ENCODE measurements at places on chromosomes 6 and 20.

- no peak for DNase-seq
Observed at GRCh38 chr20:50353289-50353961, 156.8 kb upstream of the PTPN1 start.

DNA sequence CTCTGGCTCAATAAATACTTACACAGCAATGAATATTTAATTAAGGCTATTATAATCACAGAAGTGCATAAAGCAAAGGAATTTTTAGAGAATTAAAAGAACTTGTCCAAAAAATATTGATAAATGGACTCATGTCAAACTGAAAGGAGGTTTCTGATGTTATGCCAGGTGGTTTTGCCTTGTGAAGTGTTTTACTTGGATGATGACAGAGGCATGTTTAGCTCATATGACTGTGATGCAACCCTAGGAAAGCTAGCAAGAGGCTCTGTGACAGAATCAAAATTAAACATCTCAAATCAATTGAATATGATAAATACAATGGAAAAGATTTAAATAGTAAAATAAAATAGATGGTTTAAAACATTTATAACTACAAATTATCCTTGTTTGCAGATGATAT lies 137.3 kb downstream of the TMEM200A start:
- DNase-seq = no peak

- no peak for DNase-seq
Observed at GRCh38 chr6:148432462-148433195, 90.0 kb downstream of the SASH1 start.

DNA sequence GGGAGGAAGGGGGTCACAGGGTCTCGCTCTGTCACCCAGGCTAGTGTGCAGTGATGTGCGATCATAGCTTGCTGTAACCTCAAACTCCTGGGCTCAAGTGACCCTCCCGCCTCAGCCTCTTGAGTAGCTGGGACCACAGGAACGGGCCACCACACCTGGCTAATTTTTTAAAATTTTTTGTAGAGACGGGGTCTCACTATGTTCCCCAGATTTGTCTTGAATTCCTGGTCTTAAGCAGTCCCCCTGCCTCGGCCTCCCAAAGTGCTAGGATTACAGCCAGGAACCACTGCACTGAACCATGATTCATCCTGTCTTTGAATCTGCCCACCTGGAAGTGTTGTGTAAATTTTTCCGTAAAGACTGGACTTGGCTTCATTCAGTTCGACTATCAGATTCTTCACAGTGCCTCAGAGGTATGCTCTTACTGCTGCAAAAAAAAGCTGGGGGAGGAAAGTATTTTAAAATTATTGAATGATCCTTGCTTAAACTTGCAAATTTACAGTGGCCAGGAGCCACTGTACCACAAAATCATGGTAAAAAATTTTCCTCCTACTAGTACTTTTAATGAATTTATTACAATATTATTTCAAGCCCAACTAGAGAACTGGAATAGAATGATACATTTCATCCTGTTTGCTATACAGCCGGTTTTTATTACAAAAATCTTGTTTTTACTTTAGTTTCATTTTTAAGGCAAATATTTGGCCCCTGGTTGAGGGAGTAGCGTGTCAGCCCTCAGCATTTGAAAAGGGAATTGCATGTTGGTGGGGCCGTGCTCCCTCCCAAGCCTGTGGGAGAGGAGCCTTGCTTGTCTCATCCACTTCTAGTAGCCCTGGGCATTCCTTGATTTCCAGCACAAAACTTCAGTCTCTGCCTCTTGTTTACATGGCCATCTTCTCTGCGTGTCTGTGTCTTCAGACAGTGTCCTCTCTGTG lies 202.5 kb upstream of the SGK1 start:
- DNase-seq = no peak

GRCh38 chr20:50364542-50364941 lies 145.6 kb upstream of the PTPN1 start:
- no peak for DNase-seq

DNA sequence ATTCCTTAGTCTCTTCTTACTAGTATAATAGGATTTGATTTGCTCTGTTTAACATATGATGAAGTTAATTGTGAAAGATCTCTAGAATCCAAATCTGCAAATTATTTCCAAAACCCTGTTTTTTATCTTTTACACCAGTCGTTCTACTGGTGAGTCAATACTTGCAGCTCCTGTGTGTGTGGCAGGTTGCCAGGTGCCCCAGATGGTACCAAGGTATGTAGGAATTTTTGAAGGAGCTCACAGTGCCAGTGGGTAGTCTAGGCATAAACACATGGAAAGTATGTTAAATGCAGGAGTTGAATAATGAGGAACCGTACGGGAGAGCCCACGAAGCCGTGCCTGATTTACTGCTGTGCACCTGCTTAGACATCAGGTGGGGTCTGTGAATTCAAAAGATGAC lies 192.2 kb downstream of the FARS2 start:
- no peak for DNase-seq

DNA sequence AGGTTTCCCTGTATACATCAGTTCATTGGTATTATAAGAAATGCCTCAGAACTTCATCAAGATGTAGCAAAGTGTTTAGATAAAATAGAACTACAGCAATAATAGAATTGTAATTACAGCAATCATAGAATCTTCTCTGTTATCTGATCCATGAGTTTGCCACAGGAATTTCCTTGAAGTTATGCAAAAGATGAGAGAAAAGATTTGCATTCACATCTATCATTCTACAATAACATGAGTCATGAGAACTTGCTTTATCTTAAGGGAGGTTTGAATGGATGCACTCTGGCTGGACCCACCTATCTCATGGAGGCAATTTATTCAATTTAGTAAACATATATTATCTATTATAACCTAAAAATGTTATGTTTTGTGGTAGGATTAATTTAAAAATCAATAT lies 329.8 kb upstream of the EPHA7 start:
- no peak for DNase-seq

DNA sequence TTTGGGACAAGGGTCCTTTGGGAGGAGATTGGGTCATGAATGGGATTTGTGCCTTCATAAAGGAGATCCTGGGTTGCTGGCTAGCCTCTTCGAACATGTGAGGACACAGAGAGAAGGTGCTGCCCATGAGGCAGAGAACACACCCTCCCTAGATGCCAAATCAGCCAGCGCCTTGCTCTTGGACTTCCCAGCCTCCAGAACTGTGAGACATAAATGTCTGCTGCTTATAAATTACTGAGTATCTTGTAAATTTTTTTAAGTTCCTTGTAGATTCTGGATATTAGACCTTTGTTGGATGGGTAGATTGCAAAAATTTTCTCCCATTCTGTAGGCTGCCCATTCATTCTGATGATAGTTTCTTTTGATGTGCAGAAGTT lies 297.5 kb upstream of the FOXQ1 start:
- DNase-seq = no peak

DNA sequence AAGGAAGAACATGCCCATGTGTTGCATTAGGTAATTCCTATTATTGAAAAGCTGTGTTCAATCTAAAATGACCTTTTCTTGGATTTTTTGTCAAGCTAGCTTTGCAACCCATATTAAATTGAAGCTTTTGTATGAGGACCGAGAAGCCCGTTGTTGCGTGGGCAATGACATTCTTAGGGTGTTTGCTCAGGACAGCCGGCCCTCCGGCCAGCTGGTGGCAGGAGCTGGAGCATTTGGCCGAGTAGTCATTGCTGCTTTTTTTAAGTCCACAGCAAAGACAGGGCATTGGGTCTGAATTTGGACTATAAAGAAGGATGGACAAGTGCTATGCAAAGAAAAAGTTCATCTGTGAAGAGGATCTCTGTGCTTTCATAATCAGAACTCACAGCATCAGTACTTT lies 365.8 kb downstream of the SAMD5 start:
- DNase-seq = no peak

GRCh38 chr20:57030611-57031600 lies 235.5 kb downstream of the BMP7 start:
- DNase-seq = no peak

DNA sequence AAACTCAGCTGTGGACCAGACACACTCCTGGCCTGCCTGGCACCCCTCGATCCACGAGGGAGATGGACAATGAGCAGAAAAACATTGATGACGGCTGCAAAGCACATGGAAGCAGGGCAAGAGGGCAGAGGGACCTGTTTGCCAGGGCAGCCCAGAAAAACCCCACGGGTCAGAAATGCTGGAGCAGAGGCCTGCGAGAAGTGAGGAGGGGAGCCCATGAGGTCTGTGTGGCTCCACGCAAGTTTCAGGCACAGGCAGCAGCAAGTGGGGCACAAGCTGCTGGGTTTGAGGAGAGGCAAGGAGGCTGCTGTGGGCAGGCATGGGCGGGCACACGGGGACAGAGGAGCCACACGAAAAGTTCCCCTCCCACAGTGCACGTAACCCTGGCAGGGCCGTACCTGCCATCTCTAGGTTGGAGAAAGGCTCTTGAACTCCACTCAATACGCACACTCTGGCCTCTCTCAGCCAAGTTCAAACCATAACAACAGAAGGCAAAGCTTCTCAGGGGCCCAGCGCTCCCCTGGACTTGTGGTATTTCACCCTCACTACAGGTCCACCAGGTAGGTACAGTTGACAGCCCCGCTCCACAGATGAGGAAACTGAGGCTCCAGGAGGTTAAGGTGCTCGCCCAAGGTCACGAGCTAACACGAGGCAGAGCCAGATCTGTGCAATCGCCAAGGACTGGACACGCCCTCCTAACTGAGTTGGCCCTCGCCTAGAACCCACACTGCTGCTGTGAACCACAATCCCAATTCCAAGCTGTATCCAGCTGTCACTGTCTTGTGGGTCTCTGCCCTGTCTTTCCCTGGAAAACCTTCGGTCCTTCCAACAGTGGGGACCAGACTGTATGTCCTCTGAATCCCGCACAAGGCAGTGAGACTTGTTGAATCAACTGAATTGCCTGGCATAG lies 108.2 kb downstream of the NOL4L start:
- DNase-seq = no peak

DNA sequence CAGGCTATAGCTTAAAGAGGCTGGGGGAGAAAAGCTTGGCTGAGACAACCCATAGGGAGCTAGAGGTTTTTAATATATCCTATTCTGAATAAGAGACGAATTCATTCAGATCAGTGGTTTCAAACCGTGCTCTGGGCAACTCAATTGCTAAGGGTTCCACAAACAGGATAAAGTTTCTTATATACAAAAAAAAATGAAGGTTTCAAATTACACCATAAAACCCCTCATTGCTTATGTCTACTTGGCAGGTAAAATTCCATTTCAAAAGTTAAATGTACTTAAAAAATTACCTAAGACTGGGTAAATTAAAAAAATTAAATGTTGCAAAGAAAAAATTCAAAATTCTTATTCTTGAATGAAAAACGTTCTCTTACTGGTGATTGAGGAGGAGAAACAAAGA lies 2.7 kb downstream of the HLA-DPB1 start:
- no peak for DNase-seq

DNA sequence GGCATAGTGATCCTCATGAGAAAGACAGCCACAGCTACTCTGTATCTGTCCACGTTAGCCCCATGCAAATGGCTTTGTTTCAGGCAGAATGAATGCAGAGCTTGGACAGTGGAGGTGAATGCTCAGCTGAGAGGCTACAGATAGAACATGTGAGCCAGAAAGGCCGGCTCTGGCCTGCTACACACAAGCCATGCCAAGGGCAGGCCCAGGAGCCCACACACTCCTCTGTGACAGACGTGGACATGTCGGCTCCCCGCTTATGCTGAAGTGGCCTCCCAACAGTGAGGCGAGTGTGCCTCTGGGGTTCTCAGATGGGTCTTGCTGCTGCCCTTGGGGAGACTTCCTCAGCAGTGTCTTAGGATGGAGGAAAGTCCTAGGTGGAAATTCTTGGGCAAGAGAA lies 159.6 kb downstream of the SYNDIG1 start:
- no peak for DNase-seq

DNA sequence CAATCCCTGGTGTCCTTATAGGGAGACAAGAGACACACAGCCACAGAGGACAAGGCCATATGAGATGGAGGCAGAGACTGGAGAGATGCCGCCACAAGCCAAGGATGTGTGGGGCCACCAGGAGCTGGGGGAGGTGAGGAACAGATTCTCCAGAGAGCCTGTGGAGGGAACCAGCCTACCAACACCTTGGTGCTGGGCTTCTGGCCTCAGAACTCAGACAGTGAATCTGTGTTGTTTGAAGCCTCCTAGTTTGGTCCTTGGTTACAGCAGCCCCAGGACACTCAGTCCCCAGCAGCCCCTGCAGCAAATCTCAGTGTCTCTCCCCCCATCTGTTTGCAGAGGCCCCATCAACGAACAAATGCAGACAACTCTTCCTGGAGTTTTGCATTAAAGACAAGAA lies 73.2 kb upstream of the BHLHE23 start:
- no peak for DNase-seq

- no peak for DNase-seq
Observed at GRCh38 chr6:11828262-11828870, 49.8 kb upstream of the ADTRP start.

DNA sequence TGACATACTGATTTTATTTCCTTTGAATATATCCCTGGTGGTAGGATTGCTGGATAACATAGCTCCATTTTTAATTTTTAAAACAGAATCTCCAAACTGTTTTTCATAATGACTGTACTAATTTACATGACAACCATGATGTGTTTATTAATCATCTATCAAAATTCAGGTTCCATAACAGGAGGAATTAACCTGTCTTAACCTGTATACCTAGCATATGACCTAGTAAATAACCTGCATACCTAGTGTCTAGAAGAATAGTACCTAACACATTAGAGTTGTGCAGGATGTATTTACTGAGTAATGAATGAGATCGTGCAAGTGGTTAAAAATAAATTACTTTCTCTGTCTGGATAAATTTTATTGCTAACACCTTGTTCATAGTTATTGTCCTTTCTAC lies 45.8 kb upstream of the ARHGAP18 start:
- no peak for DNase-seq

DNA sequence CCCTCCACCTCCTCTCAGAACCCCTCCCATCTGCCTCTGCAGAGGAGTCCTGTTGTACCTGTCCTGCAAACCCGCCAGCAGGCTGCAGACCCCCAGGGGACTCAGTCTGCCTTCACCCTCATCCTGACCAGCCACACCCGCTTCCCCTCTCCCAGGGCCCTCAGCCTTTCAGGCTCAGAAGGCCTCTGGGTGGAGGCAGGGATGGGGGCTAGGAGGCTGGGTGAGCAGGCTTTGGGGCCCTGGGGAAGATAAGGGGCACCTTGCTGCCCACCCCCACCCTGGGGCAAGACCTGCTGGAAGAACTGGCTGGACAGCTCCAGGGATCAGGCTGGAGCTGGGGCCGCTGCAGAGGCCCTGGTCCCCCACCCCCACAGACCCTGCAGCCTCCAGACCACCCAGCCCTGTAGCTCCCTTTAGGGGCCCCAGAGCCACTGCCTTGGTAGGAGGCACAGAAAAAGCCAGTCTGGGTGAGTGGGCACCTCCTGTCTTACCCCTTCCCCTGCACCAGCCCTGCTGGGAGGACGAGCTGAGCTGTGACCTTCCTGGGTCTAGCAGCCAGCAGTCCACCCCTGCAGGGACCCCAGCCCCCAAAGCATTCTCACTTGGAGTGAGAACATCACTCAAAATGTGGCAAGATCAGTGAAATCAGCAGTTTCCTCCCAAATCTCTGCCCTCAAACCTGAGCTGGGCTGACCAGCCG lies 5.2 kb downstream of the TEAD3 start:
- DNase-seq = no peak

All from activated naive CD4-positive, alpha-beta T cell (primary cell).